ENCODE measurements at places on chromosomes 7 and 10.

GRCh38 chr10:71753091-71753959 is 20.0 kb downstream of the VSIR start:
- DNase-seq: no peak

GRCh38 chr10:100997360-100998182 is 2.0 kb upstream of the LZTS2 start:
- peak; percentile 81 for DNase-seq

GRCh38 chr7:46741938-46742540 is 821.0 kb upstream of the IGFBP3 start:
- no peak for DNase-seq

GRCh38 chr10:111479966-111480365 is 403.1 kb downstream of the ADRA2A start:
- DNase-seq: no peak

DNA sequence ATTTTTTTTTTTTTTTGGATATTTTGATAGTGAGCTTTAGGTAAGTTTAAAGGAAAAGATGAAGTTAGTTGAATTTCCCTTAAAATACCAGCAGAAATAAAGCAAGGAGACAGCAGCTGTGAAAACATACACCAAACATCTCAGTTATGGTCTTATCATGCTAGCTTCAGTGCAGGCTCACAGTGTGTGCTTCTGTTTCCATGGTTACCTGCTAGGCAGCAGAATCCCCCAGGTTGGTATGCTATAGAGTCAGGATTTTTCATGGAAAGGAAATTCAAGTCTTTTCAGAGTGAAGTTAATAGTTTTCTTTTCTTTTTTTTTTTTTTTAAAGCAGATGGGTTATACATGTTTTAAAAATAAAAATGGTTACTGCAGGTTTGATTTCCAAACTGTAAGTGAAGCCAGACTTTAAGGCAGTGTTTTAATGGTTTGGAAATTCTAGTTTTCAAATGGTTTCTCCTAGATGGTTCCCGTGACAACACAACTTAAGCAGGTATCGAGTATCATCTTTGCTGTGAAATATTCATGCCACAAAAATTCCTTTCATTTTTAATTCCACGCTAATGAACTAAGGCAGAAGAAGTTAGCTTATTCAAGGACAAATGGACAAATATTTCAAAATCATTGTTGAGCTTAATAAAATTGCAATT is 230.9 kb downstream of the BICC1 start:
- no peak for DNase-seq

DNA sequence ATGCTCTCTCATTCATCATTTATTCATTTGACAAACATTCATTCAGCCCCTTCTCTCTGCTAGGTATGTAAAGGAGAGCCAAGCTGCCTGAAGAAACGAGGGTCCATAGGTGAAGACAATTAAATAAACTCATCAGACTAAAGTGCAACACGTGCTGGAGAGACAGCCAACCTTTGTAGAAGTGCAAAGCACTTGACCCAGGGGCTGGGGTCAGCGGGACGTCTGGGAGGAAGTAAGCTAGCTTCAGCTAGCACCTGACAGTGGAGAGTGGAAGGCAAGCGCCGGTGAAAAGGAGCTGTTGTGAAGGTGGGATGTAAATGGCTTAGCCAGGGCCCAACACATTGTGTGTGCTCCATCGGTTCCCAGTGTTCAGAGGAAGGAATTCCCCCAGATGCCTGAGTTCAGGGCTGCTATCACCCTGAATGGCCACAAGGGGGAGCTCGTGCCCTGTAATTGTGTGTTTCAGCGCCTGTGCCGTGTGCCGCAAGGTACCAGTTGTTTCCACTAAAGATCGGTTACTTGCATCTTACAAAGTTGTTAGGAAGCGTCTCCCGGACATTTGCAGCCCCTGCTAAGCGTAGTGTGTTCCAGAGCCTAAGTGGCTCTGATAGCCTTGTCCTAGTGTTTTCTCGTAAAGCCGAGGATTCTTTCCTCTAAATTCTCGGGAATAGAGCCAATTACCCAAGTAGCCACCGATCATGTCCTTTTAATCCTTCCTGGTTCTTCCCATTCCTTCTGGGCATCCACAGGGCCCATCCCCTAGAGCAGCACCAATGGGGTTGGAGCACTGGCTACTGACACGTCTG is 30.6 kb downstream of the TLX1 start:
- DNase-seq: peak; percentile 29

GRCh38 chr7:23106057-23106822 is 655 bp downstream of the KLHL7 start:
- peak; percentile 48 for DNase-seq

DNA sequence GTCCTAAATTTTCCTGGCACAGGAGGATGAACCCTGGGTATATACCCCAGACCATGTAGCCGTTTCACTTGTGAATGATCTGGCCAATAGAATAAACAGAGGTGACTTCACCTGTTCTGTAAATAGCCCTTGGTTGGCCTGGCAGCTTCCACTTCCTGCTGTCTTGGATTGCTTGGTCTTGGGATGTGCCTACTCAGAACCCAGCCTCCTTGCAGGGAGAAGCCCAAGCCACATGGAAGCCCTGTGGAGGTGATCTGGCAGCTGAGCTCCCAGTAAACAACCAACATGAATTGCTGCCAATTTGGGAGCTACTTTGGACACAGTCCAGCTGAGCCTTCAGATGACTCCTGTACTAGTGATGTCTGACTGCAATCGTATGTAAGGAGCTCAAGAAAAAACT is 4.8 kb upstream of the RAPGEF5 start:
- no peak for DNase-seq

DNA sequence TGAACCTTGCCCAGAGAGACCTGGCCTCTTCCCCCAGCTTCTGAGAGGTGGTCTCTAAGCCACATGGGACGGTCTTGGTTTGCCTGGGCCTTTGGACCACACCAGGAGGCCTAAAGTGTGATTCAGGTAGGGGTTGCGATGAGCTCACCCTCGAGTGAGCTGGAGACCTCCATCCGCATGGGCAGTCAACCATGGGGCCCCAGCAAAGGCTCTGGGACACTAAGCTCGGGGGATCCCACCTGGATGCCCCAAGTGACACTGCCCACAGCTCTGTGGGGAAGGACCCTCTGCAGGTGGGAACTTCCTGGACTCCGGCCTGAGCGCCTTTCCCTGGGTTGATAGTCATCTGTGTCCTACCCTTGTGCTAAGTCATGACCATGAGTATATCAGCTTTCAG is 57.1 kb upstream of the FAM20C start:
- DNase-seq: no peak

DNA sequence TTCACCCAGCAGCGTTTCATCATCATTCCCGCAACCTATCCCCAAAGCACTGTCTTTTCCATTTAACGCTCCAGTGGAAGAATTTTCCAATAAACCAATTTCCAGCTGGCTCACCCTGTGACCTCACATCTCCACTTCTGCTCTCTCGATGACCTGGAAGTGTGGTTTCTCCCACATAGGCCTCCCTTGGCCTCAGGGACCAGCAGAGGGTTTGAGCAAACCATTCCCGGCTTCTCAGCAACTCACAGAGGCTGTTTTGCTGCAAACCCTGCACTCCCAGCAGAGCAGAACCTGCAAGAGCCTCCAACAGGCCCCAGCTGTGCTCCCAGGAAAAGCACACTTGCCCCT is 523.0 kb upstream of the FOXK1 start:
- DNase-seq: no peak

GRCh38 chr10:122344741-122345258 is 29.7 kb upstream of the PLEKHA1 start:
- DNase-seq: no peak

- DNase-seq: no peak
These were observed 2.7 kb upstream of the PRKRIP1 start for GRCh38 chr7:102393467-102393866.

DNA sequence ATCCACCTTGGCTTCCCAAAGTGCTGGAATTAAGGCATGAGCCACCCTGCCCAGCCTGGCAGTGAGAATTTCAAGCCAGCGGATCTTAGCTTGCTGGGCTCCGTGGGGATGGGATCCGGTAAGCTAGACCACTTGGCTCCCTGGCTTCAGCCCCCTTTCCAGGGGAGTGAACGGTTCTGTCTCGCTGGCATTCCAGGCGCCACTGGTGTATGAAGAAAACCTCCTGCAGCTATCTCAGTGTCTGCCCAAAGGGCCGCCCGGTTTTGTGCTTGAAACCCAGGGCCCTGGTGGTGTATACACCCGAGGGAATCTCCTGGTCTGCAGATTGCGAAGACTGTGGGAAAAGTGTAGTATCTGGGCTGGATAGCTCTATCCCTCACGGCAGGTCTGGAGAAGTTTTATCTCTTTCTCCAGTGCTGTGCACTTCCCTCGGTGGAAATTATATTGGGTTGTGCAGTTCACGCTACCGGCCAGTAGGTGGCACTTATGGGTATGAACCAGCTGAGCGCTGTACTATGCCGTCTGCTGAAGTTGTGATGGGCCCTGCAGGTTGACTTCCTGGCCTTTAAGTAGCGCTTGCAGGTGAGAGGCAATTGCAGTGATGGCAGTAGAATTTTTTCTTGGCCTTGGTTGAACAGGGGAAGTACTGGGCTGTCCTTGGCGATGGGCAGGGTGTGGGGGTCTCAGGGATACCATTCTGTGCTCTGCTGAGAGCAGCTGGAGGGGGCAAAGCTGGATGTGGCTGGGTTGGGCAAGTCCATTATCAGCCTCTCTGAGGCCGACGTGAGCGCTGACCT is 138.0 kb upstream of the MTPN start:
- no peak for DNase-seq

- no peak for DNase-seq
These were observed 46.1 kb downstream of the MAGI2 start for GRCh38 chr7:79407351-79407750.

- no peak for DNase-seq
These were observed 109.5 kb upstream of the SDK1 start for GRCh38 chr7:3191548-3191947.

- no peak for DNase-seq
These were observed 94.6 kb upstream of the FAM180A start for GRCh38 chr7:135843214-135843613.

DNA sequence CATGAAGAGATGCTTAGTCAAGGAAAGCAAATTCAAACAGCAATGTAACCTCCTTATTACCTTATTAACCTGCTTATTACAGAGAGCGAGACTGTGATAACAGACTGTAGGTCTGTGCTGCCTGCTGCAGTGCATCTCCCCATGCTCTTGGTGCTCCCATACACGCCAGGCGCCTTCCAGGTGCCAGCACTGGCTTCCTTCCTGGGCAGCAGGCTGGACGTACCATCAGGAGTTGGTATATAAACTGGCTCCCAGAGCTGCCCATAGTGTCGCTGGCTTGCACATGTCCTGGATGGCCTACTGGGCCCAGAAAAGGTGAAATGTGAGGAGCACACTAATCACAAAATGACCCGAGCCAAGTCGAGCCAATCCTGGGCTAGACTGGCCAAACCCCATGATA is 13.5 kb downstream of the ATP6V0E2 start:
- DNase-seq: no peak

DNA sequence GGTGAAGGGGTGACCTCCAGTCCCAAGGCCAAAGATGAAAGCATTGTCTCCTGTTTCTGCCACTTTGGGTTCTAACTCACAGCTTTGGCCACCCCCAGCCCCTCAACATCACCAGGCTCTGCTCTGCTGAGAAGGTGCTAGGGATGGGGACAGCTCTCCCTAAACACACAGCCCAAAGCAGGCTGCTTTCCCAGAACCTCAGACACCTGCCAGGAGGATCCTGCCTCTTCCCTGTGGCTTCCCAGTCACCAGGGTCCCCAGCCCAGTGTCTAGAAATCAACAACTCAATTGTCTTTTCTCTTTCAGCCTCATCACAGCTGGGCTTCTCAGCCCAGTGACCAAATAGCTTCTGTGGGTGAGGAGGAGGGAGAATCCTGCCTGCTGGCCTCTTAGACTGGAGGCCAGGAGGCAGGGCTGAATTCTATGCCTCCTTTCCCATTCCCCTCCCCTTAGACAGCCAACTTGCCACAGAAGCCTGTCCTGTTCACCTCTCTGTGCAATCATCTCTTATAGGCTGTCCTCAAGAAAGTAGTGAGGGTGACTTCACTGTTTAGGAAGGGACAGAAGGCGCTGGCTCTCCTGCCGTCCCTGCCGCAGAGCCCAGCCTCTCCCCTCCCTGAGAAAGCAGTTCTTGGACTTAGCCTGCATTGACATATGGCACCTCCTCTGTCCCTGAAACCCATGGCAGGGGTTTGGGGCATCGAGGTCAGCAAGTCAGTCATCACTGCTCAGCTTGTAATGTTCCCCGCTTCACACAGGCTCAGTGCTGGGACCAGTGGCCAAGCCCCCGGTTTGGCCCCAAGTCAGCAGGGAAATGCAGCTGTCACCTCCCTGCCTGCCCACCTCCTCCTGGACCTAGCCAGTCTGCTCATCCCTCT is 3.7 kb downstream of the FGF8 start:
- no peak for DNase-seq

DNA sequence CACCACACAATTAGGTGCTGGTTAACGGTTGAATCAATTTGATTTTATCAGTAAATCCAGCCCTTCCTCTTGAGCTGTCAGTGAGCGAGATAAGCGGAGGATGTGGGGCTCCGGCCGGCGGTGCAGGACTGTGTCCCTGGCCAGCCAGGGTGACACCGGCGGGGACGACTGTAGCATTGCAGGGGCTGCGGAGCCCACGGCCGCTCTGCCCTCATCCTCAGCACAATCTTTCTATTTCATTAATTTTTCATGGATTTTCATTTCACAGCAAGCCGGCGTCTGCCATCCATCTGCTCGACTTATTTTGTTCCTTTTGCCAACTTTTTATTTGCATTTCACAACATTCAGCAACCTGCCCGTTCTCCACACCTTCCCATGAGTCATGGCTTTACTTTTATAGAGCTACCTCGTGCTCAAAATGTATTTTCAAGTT is 4.7 kb downstream of the ADARB2 start:
- DNase-seq: no peak

- DNase-seq: no peak
These were observed 89.4 kb downstream of the SH3PXD2A start for GRCh38 chr10:103765981-103766380.

DNA sequence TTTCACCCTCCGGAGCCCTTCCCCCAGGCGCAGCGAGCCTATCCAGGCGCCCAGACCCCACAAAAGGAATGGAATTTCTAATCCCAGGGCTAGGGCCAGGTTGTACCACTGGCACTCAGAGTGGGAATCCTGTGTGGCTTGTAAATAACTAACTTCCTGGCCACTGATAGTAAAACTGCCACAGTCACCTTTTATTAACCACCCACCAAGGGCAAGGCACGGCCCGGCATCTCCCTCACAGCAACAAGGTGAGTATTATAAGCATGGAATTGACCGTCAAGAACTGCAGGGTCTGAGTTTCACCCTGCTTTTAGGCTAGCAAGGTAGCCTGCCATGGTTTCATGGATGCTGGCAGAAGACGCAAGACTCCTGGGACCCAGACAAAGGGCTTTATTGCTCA is 51.1 kb downstream of the SPOCK2 start:
- no peak for DNase-seq
